ENCODE measurements at places on chromosomes 6 and 20. TPM values are rescaled to one million over a fixed set of nuclear protein-coding genes. Genes with fewer than 3 reads are reported as not detected.
A peak's percentile ranks its signal among the peaks of the same experiment; 100 is the strongest.

DNA sequence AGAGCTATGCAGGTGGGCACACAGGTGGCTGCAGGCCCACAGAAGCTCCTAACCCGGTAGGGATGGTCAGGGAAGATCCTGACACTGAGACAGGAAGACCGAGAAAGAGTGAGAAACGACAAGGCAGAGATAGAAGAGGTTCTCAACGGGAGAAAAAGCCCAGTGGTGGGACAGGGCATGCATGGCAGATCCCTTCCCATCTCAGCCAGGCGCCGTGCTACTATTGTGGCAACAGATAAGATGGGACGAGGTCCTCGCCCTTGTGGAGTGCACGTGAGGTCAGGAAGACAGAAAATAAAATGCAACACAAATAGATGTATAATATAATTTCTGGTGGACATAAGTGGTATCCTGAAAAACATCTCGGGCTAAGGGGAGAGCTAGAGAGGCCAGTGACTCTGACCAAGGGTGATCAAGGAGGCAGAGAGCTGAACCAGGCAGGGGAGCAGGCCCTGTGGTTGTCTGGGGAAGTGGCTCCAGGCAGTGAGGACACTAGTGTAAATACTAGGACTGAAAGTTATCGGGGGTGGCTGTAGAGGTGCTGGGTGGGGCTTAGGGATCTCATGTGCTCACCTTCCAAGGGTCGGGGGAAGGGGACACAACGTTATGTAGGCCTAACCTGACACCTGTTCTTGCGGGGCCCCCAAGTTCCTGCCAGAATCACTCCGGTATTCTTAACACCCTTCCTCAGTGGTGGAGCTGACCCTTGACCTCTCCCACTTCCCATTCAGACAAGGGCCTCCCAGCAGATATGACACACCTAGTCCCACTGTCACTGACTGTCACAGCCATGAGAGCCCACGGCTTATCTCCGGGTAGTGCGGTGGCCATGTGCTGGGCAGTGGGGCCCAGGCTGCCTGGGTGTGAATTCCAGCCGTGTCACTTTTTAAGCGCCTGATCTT lies 1.0 kb downstream of the SRXN1 start:
- H3K27ac ChIP-seq, result peak overlapping the region; percentile 85
- peak overlapping the region; percentile 82 for H3K4me3 ChIP-seq
- H3K27me3 ChIP-seq, result peaks cover 7% of the 10 kb centered on the region
- peaks cover 26% of the 10 kb centered on the region for H3K4me1 ChIP-seq

DNA sequence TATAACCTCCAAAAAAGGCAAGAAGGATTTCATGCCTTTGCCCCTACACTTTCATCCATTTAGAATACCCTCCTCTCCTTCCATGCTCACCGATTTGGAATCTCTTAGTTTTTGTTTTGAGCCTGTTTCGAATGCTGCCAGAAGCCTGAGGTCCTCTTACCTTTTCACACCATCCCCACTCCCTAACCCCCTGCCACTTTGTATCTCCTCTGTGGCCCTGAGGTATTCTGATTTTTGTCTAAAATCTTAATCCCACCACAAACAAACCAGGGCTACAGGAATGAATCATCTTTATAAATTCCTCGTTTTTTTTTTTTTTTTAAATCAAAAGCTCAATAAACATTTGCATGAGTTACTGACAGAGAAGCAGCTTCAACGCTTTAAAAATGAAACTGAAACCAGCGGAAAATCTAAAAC lies 1.6 kb upstream of the RPS12 start:
- H3K36me3 ChIP-seq, result peaks cover 38% of the 10 kb centered on the region
- DNase-seq, result no peak
- H3K4me3 ChIP-seq, result peak overlapping the region; percentile 97
- peak overlapping the region; percentile 100 for H3K27ac ChIP-seq

- no peak within 1 kb of the TSS for H3K27ac ChIP-seq
- no peak for DNase-seq
- no peaks in the 10 kb centered on the region for H3K36me3 ChIP-seq
- H3K4me1 ChIP-seq, result no peaks in the 10 kb centered on the region
- peak within 1 kb of the TSS; percentile 42 for H3K4me3 ChIP-seq
These were observed at the start of gene MOCS1 for GRCh38 chr6:39934131-39934757. TSS of gene MOCS1 (minus strand) at chr6:39934462. CDS start at chr6:39934417, 45 bp downstream.

Gene UST
- 1.5 TPM for total RNA-seq

Gene PNLDC1
- 1.4 TPM for total RNA-seq
